Inflammatory macrophage treated with lipopolysaccharide for 4 hours (primary cell): ENCODE measurements at places on chromosomes 1 and 21.

- DNase-seq = no peak
Observed at GRCh38 chr1:154753426-154753825, 116.7 kb downstream of the KCNN3 start.

DNA sequence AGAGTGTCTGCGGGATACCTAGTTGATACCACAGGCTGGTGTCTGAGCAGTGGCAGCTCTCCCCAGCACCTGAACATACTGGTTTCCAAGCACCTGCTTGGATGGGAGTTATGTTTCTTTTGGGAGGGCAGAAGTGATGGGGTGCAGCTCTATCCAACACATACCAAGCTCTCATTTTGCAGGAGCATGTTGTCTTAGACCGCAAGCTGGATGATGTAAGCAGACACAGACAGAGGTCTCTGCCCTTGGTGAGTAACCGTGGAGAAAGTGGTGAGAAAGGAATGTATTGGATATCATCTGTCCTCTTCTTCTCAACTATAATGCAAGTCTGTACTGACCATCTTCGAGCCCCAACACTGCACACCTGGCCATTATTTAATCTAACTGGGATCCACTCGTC is 37.4 kb downstream of the ZNF496 start:
- DNase-seq = no peak

GRCh38 chr1:165586398-165586797 is 42.6 kb downstream of the LRRC52 start:
- DNase-seq = no peak

- no peak for DNase-seq
Observed at GRCh38 chr1:75796376-75797272, at the start of gene MSH4. TSS of gene MSH4 (plus strand) at chr1:75796882. CDS start at chr1:75796986, 104 bp downstream.

DNA sequence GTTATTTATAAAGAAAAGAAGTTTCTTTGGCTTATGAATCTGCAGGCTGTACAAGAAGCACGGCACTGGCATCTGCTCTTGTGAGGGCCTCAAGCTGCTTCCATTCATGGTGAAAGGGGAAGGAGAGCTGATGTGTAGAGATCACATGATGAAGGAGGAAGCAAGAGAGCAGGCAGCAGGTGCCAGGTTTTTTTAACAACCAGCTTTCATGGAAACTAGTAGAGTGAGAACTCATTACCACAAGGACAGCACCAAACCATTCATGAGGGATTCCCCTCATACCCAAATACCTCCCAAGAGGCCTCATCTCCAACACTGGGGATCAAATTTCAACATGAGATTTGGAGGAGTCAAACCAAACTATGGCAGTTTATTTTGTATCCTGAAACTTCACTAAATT is 85.8 kb upstream of the CAMK1G start:
- no peak for DNase-seq

DNA sequence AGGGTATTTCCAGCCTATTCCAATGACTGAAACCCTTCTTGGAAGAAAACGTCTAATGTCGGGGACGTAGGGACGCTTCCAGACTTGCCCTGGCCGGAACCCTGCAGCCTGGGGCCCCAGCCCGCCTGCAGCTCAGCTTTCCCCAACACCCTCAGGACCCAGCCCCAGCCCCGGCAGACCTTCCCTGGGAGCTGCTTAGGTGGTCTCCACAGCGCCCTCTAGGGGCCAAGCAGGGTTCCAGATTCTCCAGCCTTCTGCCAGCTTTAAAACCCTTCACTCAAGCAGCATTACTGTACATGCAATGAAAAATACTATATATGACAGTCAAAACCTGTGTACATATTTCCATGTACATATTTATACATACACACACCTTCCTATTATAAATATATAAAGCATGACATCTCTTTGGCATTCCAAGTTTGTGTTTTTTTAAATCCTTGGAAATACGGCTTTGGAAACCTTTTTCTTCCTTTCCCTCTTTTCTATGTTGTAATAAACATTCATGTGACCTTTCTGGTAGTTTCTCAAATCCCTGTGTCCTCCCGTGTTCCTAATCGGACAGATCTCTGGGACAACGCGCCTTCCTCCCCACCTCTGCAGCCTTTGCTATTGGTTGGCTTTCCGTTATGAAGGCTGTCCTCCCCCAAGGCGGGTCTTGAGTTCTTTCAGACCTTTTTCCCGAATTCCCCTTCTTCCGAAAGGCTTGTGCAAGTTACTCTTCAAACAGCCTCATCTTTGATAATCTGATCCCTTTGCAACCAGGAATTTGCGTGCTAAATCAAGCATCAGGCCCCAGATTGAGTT is 60.3 kb downstream of the STUM start:
- DNase-seq = peak; percentile 64

DNA sequence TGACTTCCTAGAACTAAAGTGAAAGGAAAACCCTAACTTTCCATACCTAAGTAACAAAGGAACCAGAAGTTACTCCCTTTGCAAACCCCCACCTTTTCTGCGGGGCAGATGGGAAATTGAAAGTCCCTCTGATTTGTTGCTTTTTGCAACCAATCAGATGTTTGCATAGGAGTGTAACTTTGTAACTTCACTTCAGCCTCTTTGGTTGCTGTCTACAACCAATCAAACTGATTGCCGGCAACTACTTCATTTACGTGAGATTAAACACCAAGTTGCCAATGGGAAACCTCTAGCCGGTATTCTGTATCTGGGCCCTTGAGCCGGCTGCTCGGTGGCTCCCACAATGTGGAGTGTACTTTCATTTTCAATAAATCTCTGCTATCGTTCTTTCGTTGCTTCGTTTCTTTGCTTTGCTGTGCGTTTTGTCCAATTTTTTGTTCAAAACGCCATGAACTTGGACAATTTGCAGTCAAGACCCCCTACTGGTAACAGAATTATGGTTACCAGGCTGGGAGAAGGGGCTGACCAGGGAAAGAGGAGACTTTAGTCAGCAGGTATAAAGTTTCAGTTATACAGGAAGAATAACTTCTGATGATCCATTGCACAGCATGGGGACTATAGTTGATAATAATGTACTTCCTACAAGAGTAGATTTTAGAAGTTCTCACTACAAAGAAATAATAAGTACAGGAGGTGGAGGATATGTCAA is 69.2 kb upstream of the RGS2 start:
- no peak for DNase-seq

GRCh38 chr1:66346873-66347272 is 187.1 kb upstream of the SGIP1 start:
- DNase-seq = no peak

DNA sequence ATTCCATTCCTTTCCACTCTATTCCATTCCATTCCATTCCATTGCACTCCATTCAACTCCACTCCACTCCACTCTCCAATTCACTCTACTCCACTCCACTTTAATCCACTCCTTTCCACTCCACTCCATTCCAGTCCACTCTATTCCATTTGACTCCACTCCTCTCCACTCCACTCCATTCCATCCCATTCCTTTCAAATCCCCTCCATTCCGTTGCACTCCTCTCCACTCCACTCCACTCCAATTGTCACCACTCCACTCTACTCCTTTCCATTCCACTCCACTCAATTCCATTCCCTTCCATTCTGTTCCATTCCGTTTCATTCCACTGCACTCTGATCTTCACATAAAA is 2563.7 kb upstream of the TPTE start:
- no peak for DNase-seq

GRCh38 chr1:81851217-81851616 is 50.5 kb downstream of the ADGRL2 start:
- no peak for DNase-seq

GRCh38 chr1:43772978-43773377 is 65.6 kb downstream of the ST3GAL3 start:
- DNase-seq = no peak

DNA sequence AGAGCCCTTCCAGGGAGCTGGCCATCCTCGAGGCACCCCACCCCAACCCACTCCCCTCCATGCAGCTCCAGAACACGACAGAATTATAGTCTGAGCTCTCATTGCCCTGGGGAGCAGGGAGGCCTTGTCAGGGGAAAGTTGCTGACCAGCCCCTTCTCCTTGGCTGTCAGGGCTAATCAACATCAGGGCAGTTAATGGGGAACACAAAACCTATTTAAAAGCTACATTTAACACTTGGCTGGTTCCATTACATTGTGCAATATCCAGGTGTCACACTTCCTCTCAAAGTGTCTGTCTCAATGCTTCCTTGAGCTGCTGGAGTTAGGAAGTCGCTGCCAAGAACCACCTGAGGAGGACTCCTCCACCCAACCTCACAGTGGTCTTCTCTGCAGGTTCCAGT is 111.8 kb upstream of the GRIK3 start:
- DNase-seq = no peak

DNA sequence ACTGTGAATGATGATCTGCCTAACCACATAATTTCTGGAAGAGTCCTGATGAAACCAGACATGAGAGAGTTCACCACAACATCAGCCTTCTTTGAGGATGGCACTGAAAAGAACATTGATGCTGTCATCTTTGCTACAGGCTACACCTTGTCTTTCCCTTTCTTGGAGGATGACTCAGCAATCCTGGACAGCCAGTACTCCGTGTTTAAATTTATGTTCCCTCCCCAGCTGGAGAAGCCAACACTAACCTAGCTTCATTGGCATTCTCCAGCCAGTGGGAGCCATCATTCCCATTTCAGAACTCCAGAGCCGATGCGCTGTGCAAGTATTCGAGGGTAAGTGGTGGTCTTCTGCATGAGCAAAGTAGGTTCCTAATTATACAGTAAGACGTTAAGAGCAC is 164.1 kb upstream of the POGK start:
- DNase-seq = no peak

DNA sequence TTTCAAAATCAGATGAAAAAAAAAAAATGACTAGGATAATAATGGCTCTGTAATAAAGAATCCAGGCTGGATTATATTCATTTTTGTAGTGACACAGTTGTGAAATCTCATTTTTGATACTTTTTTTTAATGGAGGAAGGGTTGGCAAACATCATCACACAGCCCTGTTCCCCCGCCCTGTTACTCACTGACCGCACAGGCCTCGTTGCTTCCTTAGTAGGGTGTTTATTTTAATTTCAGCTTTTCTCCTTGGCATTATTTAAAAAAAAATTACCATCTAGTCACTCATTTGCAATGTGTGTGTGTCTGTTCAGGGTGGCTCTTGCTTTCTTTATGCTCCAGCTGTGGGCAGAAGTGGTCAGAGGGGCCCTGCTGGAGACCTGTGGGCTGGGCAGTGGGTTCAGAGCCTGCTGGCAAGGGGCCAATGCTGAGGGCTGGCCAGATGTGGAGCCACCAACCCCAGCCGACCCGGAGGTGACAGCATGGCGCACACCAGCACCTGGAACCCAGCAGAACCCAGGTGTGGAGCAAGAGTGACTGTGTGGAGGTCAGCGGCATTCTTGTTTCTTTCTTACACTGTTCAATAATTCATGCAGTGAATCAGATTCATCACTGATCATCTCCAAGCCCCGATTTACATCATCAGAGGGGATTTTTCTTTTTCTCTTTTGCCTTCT is 44.6 kb downstream of the ZSCAN20 start:
- no peak for DNase-seq

GRCh38 chr1:79741720-79742421 is 735.3 kb upstream of the ADGRL4 start:
- no peak for DNase-seq

GRCh38 chr1:157880621-157881020 is 39.0 kb upstream of the CD5L start:
- peak; percentile 37 for DNase-seq

DNA sequence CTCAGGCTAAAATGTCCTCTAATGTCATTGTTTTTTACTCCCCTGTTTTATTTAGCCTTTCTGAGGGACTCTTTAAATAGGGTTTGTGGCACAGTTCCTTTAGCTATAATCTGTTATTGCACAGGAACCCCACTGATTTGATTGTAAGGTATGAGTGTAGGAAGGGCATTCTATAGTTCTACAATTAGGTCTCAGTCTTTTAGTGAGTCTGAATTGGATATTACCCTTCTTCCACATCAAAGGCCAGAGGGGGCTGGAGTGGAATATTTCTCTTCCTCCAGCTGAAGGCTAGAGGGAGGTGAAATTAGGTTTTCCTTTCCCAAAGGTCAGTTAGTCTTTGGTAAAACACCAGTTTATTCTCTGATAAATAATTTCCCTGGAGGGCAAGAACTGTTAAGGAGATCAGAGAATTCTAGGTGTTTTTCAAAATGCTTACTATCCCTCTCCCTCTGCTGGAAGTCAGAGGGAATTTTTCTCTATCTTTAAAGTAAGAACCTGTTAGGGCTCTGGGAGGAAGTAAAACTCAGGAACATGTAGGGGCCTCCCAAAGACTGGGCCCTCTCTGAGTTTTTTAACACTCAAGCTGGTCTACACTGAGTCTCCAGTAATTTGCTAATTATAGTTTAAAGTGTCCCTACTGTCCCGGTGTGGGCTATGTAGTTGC is 176.3 kb upstream of the ZNHIT6 start:
- DNase-seq = no peak

GRCh38 chr1:62481681-62482080 is 44.8 kb downstream of the USP1 start:
- no peak for DNase-seq

GRCh38 chr1:155002464-155003226 is at the start of gene ZBTB7B:
TSS of gene ZBTB7B (plus strand) at chr1:155002802. CDS start at chr1:155014661, 11,859 bp downstream.
- DNase-seq = no peak

DNA sequence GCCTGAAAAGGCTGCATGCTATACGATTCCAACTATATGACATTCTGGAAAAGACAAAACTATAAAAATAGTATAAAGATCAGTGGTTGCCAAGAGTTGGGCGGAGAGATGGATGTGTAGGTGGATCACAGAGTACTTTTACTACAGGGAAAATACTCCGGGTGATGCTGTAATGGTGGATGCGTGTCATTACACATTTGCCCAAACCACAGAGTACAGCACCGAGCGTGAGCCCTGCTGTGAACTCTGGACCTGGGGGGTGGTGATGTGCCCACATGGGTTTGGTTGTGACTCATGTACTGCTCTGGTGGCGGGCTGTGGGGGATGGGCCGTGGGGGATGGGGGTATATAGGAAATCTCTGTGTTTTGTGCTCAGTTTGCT is 162.7 kb upstream of the COL6A1 start:
- DNase-seq = peak; percentile 36

DNA sequence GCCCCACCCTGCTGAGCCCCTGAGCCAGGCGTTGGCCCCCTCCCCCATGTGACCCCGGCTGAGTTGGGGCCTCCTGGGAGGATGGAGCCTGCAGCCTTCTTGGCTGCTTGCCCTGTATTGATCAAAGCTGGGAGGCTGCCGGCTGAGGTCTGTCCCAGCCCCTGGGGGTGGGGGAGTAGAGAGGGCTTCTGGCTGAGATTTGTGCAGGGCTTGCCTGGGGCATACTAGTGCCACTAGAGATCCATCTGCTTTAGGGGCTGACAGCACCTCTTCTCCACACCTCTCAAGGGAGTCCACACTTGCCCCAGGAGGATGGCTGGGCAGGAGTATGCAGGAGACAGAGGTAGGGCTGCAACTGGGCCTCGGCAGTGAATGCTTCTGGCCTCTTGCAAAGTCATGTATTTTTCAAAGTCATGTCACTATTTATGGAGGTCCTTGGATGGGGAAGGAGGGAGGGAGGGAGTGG is 53.6 kb upstream of the SSBP3 start:
- DNase-seq = no peak

- DNase-seq = no peak
Observed at GRCh38 chr21:38383411-38384237, 114.7 kb downstream of the ERG start.

- no peak for DNase-seq
Observed at GRCh38 chr1:77089756-77090155, 129.5 kb downstream of the PIGK start.

GRCh38 chr21:24259241-24259640 is 1348.0 kb downstream of the MRPL39 start:
- no peak for DNase-seq

- DNase-seq = no peak
Observed at GRCh38 chr1:205407970-205408369, 13.9 kb downstream of the LEMD1 start.

- DNase-seq = no peak
Observed at GRCh38 chr1:157739229-157739901, 37.6 kb downstream of the FCRL2 start.

- no peak for DNase-seq
Observed at GRCh38 chr1:116106646-116107045, 4.6 kb upstream of the MAB21L3 start.
